ENCODE measurements at places on chromosomes 6 and 20.

DNA sequence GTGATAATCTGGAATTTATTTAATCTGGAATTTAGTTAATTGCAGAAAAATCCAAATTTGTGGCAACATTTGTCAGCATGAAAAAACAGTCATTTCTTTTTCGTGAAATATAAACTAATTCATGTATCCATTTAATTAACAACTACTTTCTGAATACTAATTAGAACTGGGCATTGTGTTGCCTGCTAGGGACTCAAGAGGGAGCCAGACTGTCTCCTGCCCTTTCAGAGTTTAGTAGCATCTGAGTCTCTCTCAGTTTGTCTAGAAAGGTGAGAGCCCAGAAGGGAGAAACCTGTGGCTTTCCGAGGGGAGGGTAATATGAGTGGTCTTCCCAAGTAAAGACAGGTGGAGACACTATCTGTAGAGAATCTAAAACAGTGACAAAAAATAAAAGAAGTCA is 210.9 kb upstream of the HDDC2 start:
- DNase-seq = no peak

DNA sequence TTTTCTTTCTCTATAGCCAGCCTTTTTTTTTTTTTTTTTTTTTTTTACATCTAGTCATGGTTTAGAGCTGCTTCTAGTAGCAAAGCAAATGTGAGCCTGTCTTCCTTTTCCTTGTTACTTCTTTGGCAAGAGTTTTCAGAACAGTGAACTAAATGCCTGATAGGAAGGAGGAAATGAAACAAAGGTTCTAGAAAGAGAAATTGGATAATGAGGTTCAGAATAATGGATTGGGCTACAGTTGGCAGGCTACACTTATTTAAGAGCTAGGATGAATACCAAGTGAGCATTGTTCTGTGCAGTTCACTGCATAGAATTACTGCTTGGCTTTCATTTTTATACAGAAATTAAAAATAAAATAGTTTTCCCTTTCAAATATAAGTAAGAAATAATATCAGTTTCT is 78.6 kb downstream of the HIVEP1 start:
- DNase-seq = no peak

DNA sequence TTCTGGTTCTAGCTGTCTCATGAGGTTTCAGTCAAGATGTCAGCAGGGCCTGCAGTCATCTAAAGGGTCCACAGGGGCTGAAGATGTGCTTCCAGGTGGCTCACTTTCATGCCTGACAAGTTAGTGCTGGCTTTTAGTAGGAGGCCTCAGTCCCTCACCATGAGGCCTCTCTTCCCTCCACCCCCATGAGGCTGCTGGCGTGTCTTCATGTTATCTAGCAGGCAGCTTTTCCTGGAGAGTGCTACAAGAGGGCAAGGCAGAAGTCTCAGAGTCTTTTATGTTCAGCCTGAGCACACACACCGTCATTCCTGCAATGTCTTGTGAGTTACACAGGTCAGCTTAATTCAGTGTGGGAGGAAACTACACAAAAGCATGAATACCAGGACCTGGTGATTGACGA is 769.9 kb downstream of the HDGFL1 start:
- peak; percentile 8 for DNase-seq

DNA sequence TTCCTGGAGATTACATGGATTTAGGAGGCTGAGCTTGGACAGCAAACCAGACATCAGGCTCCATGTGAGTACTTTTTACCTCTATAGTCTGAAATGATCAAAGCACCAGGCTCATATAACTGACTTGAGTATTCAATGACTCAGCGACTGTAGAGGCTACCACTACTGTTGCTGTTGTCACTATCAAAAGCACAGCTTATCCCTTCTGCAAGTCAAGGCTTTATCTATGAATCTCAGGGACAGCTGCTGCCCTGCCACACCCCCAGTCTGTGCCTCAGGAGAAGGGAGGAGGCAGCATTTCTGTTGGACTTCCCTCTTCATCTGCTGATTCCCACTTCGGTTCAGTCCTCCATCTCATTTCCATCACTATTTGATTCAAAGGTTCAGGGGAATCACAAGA is 80.5 kb upstream of the CNR1 start:
- no peak for DNase-seq

GRCh38 chr20:36666181-36666740 is 20.3 kb upstream of the SLA2 start:
- DNase-seq = no peak

- DNase-seq = no peak
These were observed 278.9 kb downstream of the SAMD5 start for GRCh38 chr6:147787417-147787816.

DNA sequence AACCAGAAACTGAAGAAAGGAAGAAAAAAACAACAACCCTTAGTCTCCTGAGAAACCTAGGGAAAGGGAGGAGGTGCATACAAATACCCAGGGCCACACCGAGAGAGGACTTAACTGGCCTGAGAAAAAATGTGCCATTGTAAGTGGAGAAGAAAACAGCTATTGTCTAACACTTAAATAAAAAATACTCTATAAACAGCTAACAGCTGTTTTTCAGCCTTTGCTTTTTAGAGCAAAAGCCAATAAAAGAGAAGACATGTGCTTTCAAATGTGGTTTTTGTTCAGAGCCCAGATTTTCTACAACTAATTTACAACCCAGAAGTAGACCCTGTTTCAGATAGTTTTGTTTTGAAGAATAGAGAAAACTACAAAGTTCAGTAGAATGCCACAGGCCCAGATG is 56.0 kb upstream of the SLC22A16 start:
- DNase-seq = no peak

DNA sequence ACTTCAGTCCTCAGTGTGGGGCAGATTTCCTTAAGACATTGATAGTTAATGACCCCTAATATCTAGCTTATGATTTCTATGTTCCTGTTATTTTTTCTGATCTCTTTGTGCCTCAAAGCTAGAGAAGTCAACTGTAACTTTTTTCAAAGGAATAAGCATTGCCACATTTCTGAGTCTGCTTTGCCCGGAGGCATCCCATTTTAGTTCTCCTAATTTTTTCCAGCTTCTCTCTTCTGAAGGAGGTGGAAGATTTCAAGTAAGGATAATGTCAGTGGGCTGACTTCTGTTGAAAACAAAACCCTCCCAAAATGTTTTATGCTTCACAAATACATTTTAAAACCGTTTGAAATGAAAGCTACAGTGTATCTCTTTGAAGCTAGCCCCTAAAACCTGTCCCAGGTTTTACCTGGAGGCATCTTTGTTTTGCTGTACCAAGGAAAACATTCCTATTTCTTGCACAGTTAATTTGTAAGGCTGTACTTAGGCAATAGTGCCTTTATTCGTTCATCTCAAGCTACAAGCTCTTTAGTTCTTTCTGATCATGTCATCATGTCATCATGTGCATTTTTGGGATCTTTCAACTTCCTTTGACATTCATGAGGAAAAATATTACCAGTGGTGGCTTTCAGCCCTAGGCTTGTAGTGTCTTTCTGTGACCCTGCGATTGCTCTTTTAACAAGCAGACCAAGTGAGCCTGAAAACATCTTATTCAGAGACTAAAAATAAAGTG is 45.7 kb downstream of the TSPYL4 start:
- DNase-seq = no peak

DNA sequence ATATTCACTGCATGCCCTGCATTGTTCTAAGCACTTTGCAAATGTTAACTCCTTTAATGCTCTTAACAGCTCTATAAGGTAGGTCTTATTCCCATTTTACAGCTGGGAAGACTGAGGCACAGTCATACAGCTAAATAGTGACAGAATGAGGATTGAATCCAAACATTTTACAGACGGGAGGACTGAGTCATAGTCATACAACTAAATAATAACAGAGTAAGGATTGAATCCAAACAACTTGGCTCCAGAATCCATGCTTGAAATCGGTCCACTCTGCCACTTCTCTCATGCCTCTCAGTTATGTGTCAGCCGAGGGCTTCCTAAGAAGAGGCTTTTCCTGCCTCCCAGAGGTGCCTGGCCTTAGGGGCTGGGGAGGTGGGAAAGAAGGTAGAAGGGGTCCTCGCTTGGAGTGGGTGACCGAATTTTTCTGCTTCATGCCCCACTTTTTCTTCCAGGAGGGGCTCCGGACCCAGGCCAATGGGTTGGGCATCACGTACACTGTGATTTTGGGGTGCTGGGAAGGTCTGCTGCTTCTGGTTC is 137.4 kb upstream of the RNF24 start:
- DNase-seq = no peak

DNA sequence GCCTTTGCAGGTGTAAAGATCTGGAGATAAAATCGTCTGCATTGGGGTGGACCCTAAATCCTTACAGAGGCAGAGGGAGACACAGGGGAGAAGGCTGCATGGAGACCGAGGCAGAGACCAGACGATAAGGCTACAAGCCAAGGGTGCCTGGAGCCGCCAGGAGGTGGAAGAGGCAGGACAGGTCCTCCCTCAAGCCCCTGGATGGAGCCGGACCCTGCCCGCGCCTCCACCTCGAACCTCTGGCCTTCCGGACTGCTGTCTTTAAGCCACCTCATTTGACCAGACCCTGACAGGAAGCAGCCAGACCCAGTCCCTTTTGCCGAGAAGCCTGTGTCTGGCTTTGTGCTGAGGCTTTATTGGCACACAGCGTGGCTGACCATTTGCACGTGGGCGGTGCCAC is 183.8 kb downstream of the TAF4 start:
- no peak for DNase-seq

DNA sequence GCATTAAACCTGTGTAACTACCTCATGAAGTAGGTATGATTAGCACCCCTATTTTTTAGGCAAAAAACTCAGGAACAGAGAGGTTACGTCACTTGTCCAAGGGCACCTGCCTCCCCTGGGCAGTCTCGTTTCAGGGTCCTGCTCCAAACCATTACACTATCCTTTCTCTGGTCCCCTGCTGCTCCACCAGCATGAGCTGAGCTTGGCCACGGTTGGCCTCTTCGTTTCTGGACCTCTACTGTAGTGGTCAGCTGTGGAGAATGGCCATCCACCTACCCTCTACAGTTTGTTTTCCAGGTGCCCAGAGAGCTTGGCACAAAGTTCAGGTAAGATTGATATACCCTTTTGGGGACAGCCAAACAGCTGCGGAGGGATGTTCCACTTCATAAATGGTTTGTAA is 16.8 kb downstream of the COX4I2 start:
- no peak for DNase-seq

DNA sequence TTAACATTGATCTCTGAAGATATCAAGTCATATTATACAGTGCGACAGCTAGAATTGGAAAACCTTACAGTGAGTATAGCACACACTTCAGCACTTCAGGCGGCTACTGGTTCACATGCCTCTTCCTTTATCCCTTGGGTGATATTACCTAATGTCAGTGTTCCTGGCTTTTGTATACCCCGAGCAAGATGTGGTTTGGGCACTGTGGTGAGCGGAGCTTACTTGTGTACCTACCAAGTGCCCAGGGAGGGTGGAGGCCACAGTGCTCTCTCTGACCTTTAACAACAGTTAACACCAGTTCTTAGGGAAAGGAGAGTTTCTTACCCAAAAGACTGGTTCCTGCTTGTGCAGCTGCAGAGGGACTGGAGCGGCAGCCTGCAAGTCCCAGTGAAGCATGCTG is 64.4 kb downstream of the PTPN1 start:
- no peak for DNase-seq

- DNase-seq = no peak
These were observed 11.8 kb downstream of the UNC5CL start for GRCh38 chr6:41027241-41027640.

DNA sequence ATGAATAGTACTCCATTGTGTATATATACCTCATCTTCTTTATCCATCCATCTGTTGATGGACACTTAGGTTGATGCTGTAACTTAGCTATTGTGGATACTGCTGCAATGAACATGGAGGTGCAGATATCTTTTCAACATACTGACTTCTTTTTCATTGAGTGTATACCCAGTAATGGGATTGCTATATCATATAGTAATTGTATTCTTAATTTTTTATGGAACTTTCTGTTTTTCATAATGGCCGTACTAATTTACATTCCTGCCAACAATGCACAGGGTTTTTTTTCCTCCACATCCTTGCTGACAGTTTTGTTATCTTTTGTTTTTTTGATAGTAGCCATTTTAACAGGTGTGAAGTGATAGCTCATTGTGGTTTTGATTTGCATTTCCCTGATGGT is 5.2 kb downstream of the CCN2 start:
- no peak for DNase-seq

- DNase-seq = no peak
These were observed 146.9 kb upstream of the VGLL2 start for GRCh38 chr6:117118490-117118889.

- DNase-seq = no peak
These were observed 15.4 kb upstream of the IP6K3 start for GRCh38 chr6:33761922-33762629.

DNA sequence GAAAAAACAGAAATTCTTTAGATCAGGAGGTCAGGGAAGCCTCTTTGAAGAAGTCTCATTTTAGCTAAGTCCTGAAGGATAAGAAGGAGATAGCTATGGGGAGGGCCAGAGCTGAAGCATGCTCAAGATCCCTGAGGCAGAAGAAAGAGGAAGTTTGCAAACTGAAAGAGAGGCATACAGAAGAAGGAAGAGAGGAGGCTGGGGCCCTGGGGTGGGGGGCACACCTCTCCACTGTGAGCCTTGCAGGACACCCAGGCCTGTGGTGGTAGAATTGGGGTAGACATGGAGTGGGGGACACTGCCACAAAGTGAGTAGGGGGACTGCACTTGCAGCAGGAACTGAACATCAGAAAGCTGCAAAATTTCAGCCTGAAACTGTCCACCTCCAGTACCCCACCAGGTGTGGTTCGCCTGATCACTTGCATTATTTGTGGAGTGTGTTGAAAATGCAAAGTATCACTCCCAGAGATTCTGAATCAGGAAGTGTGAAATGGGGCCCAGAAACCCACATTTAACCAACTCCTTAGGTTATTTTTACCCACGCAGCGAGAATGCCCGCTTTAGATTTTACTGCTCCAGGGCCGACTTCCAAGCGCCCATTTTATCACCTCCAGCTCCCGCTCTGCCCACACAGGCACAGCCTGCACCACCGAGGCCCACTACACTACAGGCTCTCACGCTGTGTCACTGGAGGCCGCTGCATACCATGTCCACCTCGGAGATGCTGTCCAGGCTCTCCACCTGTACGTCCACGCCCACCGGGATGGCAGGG is 44.0 kb downstream of the GABRR2 start:
- no peak for DNase-seq

- DNase-seq = peak; percentile 63
These were observed 89.9 kb upstream of the MTHFD1L start for GRCh38 chr6:150775415-150776203.

DNA sequence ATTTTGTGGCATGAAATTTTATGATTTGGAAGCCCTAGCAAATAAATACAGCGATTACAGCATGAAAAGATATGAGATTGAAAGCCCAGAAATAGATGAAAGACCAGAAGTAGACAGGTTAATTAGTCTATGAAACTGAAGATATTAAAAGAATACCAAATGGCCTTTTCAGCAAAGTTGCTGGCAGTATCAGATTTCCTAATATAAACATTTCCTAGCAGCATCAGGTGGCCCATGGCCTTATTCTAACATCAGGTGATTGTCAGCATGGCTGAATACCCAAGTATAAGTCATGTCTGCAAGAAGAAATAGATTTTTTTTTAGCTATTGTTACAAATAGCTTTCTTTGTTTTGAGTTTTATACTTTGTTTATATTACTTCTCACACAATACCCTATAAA is 93.2 kb downstream of the CLVS2 start:
- DNase-seq = no peak

GRCh38 chr20:54250691-54251090 is 42.8 kb downstream of the PFDN4 start:
- no peak for DNase-seq

- DNase-seq = no peak
These were observed 222.6 kb upstream of the MARCKS start for GRCh38 chr6:113634352-113635163.

Measured in neuronal stem cell (in vitro differentiated cells).